Fibroblast of skin of right quadriceps (primary cell): ENCODE measurements at places on chromosomes 1 and 21.

DNA sequence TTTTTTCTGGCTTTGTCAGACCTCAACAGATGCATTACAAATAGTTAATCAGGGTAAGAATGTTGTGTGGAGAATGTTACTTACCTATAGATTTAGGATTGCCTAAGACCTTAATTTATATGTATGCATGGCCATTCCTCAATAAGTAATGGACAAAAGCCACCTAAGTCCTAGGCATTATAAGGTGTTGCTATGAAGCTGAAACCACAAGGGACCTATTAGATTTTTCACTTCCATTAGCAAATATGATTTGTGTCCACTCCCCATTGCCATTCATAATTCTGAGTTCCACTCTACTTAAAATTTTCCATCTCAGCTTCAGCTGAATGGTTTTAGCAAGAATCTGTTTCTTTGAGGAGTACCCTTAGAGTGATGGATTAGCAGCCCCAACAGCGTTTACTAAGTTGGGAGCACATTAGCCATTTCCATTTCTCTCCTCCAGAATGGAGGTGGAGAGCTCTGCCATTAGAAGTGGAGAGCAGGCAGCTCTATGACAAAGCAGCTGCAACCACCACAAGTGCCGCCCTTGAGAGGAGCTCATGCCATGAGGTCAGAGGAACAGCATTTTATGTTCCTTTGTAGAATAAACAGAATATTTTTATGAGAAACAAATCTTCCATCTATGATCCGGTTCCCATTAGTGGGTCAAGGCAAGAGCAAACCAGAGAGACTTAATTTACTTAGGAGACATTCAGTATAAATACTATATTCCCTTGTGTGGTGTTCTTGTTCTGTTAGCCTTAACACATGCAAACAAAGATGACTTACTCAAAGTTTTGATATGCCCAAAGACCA, 28.9 kb upstream of the C1orf87 start:
- DNase-seq, result no peak

- DNase-seq, result no peak
Observed at GRCh38 chr1:226401355-226402303, 6.3 kb downstream of the PARP1 start.

- peak; percentile 81 for DNase-seq
Observed at GRCh38 chr1:16967095-16967575, 13.3 kb downstream of the MFAP2 start.

DNA sequence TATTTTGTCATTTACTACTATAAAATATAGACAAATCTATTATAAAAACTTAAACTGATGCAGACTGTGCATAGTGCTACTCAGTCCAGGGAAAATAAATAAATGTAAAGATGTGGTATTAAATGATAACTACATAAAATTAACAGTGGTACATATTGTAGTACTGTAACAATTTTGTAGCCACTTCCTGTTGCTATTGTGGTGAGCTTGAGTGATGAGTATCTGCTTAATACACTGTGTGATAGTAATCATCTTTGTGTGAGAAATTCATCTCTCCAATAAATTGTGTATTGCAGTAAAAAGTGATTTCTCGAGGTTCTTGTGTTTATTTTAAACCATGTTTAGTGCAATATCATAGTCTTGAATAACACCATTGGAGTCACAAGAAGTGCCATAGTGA, 353.4 kb upstream of the ZRANB2 start:
- no peak for DNase-seq

DNA sequence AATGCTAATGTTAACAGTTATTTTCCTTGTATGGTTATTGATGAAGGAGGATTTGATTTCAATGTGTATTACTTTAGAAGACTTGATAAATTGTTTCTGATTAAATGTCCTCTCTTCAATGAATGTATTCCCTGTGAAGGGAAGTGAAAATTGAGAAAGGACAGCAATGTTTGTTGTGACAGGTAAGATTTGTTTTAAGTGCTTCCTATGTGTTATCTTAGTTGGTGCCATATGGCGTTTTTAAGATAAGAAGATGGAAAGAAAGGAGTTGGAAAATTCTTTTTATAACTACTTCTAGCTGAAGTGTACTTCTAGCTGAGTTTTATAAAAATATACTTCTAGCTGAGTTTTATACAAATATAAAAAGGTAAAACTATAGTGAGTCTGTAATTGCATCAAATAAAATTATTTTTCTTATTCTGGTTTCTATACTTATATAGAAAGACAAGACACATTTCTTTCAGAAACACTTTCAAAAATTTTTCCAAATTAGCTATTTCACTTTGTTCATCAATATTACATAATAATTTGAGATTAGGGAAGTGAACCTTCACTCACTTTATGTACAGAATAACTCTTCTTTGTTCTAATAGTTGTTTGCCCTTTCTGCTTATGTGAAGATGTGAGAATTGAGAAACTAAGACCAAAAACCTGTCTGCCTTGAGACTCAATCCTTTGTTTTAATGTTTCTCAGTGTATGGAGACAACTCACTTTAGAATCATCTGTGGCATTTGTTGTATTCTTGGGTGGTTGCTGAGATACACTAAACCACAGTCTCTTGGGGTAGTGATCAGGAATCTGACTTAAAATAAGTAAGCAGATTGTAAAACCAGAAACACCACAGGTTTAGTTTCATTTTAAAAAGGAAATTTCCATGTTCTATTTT, 382.9 kb upstream of the B3GALT2 start:
- DNase-seq, result peak; percentile 91

DNA sequence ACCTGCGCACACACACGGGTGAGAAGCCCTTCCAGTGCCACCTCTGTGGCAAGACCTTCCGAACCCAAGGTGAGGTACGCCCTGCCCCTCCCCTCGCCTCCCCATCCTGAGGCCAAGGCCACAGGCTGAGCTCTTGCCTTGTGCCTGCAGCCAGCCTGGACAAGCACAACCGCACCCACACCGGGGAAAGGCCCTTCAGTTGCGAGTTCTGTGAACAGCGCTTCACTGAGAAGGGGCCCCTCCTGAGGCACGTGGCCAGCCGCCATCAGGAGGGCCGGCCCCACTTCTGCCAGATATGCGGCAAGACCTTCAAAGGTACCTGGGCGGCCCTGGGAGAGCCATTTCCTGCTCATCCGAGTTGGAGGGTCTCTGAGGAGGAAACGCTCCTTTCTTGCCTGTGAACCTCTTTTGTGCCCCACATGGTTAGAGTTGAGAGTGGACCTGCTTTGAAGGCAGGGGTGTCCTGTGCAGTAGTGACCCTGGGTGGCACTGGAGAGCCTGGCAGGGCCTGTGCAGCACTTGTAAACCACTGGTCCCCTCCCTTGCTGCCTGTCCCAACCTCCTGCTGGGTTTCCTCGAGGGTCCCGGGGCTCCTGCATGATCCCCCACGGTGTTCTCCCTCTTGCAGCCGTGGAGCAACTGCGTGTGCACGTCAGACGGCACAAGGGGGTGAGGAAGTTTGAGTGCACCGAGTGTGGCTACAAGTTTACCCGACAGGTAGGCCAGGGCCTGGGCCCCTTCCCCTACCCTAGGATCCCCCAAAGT, 8.5 kb downstream of the ZBTB48 start:
- no peak for DNase-seq

- DNase-seq, result peak; percentile 70
Observed at GRCh38 chr1:100322436-100323211, 29.7 kb upstream of the CDC14A start.

- DNase-seq, result no peak
Observed at GRCh38 chr1:13809461-13810159, 109.6 kb downstream of the PRDM2 start.

GRCh38 chr1:171126504-171126903, 35.8 kb downstream of the FMO3 start:
- DNase-seq, result no peak

- DNase-seq, result peak; percentile 34
Observed at GRCh38 chr1:82318265-82318664, 517.5 kb downstream of the ADGRL2 start.

DNA sequence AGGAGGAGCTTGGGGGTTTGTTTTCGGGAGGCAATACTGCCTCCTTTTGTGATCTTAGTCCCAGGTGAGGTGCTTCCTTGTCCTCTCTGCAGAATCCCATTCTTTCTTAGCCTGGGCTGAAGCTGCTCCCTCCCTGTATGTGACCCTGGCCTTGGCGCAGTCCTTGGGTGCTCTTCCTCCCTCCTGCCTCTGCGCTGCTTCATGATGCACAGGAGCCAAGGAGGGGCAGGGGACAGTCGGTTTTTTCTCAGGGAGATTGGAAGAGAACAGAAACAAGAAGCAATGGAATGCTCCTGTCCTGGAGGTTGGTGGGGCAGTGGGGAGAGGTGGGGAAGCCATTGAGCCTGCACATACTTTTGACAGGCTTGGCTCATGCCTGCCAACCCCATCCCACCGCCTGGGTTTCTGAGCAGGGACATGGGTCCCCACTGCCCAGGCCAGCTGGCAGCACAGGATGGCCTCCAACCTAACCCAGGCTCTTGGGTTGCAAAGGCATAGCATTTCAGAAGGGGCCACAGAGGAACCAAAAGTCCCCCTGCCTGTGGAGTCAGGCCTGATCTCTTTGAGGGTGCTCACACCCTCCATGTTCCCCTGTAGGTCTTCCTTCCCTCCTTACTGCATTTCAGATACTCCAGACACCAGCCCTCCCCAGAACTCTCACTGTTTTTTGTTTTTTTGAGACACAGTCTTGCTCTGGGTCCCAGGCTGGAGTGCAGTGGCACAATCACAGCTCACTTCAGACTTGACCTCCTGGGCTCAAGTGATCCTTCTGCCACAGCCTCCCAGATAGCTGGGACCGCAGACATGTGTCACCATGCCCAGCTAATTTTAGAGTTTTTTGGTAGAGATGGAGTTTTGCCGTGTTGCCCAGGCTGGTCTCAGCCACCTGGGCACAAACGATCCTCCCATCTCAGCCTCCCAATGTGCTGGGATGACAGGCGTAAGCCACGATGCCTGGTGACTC, 16.1 kb downstream of the IL6R start:
- no peak for DNase-seq

- DNase-seq, result peak; percentile 64
Observed at GRCh38 chr1:151976858-151977257, 16.8 kb downstream of the S100A10 start.

DNA sequence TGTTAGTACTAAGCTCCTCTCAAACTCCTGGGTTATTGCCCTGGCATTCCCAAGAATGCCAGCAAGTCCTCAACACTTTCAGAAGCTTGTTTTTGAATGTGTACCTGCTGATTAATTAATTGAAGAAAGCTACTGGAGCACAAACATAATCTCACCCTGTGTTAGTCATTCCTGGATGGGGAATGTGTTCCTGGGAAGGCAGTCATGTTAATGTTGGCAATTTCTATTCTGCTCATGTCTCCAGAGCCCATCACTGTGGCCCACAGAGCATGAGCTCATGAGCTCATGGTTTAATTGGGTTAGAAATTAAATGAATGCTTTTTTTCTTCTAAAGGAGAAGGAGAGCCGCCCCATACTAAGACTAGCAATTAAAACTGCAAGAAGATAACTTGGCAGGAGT, 31.9 kb upstream of the KCNA3 start:
- DNase-seq, result no peak

DNA sequence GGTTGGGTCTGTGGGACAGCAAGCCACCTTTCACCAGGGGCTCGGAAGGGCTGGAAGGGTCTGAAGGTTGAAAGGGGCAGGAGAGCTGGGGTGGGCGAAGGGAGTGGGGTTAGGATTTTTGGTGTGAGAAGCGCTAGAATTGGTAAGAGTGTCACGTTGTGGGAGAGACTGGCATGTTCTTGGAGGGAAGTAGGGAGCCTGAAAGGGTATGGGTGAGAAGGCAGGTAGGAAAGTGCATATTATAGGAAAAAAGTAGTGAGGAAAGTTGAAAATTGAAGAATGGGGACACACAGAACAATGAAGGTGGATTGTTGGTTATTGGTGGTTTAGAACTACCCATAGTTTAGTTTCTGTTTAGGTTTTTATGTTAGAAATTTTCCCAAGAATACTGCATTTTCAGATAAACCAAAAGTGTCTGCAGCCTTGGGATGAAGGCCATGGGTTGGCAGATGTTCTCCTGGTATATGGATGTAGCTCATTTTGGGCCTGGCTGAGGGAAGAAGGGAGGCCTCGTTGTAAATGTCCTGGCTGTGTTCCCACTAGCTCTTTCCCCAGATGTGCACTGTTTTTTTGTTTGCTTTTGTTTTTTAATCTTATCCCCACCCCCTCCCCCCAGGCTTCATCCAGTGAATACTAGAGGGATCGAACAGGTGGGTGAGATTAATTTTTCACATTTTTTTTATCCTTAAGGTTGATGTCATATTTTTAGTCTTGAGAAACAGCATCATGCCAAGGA, 1.2 kb downstream of the LRRC42 start:
- no peak for DNase-seq

GRCh38 chr1:207002724-207003146, 29.8 kb downstream of the C1orf116 start:
- DNase-seq, result no peak

GRCh38 chr1:42172381-42173133, 8.0 kb upstream of the GUCA2A start:
- no peak for DNase-seq

DNA sequence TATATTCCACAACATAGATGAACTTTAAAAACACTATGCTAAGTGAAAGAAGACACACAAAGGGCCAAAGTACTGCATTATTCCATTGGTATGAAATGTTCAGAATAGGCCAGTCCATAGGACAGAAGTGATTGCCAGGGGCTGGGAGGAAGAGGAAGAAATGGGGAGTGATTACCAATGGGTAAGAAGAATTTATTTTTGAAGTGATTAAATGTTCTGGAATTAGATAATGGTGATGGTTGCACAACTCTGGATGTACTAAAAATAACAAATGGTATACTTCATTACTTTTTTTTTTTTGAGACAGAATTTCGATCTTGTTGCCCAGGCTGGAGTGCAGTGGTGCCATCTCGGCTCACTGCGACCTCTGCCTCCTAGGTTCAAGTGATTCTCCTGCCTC, 61.7 kb downstream of the CHD5 start:
- DNase-seq, result no peak

GRCh38 chr1:33424205-33424604, 6.7 kb downstream of the PHC2 start:
- DNase-seq, result peak; percentile 64

DNA sequence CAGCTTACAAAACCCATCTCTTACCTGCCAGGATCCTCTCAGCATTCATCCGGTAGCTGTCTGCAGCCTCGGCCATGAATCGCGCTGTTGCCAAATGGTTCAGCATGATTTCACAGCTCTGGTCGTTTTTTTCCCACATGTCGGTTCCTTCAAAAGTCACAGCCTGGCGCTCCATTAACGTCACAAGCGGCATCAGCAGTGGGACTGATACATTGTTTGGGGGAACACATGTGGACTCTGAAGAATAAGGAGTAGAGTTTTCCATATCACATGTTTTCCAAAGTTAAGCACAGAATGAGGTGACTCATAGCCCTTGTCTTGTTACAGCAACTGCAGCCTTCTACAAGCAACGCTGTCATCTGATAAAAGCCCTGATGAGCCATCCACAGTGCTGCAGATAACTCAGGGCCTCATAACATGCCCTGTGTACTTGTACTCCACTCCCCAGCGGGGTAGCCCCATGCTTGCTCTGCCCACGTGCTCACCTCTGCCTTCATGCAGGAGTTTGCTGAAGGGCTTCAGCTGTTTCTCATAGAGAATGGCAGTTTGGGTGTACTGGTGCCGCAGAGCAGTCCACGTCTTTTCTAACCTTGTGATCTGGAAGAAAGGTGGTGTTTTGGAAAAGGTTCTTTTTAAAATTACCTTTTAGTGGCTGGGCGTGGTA, 114.2 kb downstream of the BCAR3 start:
- DNase-seq, result peak; percentile 87
